Brain (organoid and tissue), 16 donors: ENCODE measurements at places on chromosomes 4 and X. TPM values are rescaled to one million over a fixed set of nuclear protein-coding genes. Genes with fewer than 3 reads are reported as not detected.

Gene FRYL
- 12.6 TPM for polyA plus RNA-seq

Gene EMD
- polyA plus RNA-seq: 111 TPM

Gene EGFL6
- polyA plus RNA-seq: 0.22 TPM

Gene C4orf50
- polyA plus RNA-seq: 1.0 TPM

Gene GPR50
- not detected for polyA plus RNA-seq

Gene GAGE12F
- polyA plus RNA-seq: not detected

Gene STOX2
- 3.9 TPM for polyA plus RNA-seq

Gene SMIM10
- polyA plus RNA-seq: 2.1 TPM

Gene SUPT20HL2
- not detected for polyA plus RNA-seq

Gene FAT1
- 16.9 TPM for polyA plus RNA-seq

Gene ADGRA3
- polyA plus RNA-seq: 22.8 TPM

Gene WDR17
- polyA plus RNA-seq: 1.6 TPM

Gene CFAP47
- not detected for polyA plus RNA-seq

Gene RBM47
- polyA plus RNA-seq: 0.97 TPM

Gene PABPC1L2B
- polyA plus RNA-seq: 2.3 TPM

Gene FAAH2
- 8.8 TPM for polyA plus RNA-seq

Gene MAGEC2
- 4.9 TPM for polyA plus RNA-seq

Gene UBQLN2
- polyA plus RNA-seq: 48.7 TPM

Gene AVPR2
- polyA plus RNA-seq: not detected

Gene FAM120C
- 5.6 TPM for polyA plus RNA-seq
